ENCODE measurements at places on chromosomes 7 and 10. TPM values are rescaled to one million over a fixed set of nuclear protein-coding genes. Genes with fewer than 3 reads are reported as not detected.

DNA sequence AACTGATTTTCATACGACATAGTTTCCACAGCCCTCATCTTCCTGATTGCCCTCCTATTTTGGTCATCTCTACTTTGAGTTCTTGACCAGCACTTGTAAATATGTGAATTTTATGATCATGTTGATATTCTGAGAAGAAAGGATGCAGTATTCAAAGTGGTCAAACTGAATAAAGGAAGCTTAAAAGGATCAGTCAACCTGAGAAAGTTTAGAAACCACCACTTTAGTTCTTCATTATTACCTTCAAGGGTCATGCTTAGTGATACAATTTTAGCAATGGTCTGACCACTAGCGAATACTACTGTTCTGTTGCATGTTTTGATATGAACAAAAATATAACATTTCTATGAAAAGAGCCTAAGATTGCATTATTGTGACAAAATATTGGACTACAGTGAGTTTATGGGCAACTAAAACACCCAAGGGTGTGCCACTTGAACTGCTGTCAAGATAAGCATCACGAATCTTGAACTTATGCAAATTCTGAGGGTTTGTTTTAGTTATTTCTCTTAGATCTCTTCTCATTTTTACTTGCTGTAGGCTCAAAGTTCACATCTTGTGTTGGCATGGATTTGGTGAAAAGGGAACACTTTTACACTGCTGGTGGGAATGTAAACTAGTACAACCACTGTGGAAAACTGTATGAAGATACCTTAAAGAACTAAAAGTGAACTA is 247.7 kb downstream of the IPMK start:
- H3K27me3 ChIP-seq = no peaks in the 10 kb centered on the region
- no peak for DNase-seq
- no peak overlapping the region for H3K27ac ChIP-seq
- H3K36me3 ChIP-seq = no peaks in the 10 kb centered on the region
- H3K4me1 ChIP-seq = no peaks in the 10 kb centered on the region
- H3K4me3 ChIP-seq = no peak overlapping the region

GRCh38 chr10:73529089-73529832 is 33.4 kb upstream of the PPP3CB start:
- H3K4me3 ChIP-seq = no peak overlapping the region
- H3K36me3 ChIP-seq = no peaks in the 10 kb centered on the region
- H3K27me3 ChIP-seq = no peaks in the 10 kb centered on the region
- H3K27ac ChIP-seq = no peak overlapping the region
- peak; percentile 77 for DNase-seq

DNA sequence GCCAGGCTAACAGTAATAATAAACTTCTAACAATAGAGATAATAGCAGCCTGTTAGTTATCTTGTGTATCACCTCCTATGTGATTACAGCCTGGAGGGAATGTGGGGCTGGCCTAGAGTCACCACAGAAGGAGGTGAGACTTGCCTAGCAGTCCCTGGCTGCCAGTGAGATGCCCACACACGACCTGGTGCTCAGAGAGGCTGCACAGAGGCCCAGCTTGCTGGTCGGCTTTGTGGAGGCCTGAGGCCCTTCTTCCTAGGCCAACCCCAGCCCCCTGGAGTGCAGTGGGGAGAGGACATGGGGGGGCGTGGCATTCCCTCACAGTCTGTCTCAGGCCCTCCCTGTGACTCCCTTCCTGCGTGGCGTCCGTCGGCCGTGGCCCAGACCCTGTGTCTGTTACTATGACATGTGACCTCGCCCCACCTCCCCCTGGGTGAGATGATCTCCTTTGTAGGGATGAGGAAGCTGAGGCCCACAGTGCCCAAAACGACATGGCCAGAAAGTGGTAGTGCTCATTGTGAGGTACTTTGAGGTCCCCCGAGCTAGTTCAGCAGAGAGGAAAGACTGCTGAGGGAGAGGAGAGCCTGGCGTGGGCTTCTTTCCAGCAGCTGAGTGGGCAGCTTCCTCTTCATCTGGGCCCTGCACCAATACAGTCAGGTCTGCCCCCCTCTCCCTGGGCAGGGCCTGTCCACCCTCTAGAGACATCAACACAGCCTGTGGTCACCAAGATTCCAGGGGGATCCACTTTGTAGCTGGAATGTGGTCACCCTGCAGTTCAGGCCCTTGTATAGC is 29.7 kb downstream of the UNC5B start:
- no peaks in the 10 kb centered on the region for H3K4me1 ChIP-seq
- no peak overlapping the region for H3K27ac ChIP-seq
- no peaks in the 10 kb centered on the region for H3K27me3 ChIP-seq
- no peak overlapping the region for H3K4me3 ChIP-seq

GRCh38 chr7:137151041-137151689 is 192.4 kb downstream of the PTN start:
- no peaks in the 10 kb centered on the region for H3K4me1 ChIP-seq
- no peaks in the 10 kb centered on the region for H3K36me3 ChIP-seq
- DNase-seq = no peak
- no peak overlapping the region for H3K4me3 ChIP-seq
- H3K27me3 ChIP-seq = no peaks in the 10 kb centered on the region
- H3K27ac ChIP-seq = no peak overlapping the region

DNA sequence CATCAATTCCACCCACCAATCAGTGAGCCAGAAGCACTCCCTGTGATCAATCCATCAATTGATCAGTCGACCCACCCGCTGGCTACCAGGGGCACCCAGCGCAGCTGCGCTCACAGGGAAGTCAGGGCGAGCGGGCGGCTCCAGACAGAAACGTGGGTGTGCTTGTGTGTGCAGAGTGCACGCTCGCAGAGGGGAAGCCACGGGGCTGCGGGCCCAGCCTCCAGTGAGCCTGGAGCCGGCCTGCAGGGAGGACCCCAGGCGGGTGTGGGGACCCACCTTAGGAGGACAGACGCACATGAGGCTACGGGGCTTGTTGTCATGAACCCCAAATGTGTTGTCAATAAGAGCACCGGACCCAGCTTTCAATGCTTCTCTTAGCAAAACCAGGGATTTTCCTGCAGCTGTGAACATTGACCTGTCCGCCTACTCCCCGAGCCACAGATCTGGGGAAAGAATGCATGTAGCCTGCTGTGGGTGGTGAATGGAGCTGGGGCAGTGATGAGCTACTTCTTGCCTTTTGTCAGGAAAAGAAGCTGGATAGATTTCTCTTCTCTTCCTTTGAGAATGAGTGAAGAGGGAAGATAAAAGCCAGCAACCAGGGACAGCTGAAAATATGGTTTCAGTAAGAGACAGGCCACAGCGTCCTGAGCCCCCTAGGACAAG is 497.8 kb downstream of the DNAJB6 start:
- H3K36me3 ChIP-seq = no peaks in the 10 kb centered on the region
- DNase-seq = no peak
- no peak overlapping the region for H3K27ac ChIP-seq

- H3K27me3 ChIP-seq = no peaks in the 10 kb centered on the region
- no peaks in the 10 kb centered on the region for H3K36me3 ChIP-seq
- no peaks in the 10 kb centered on the region for H3K4me1 ChIP-seq
- DNase-seq = no peak
- H3K4me3 ChIP-seq = no peak overlapping the region
- H3K27ac ChIP-seq = no peak overlapping the region
Measured at GRCh38 chr7:140595468-140596092, 45.0 kb downstream of the DENND2A start.

DNA sequence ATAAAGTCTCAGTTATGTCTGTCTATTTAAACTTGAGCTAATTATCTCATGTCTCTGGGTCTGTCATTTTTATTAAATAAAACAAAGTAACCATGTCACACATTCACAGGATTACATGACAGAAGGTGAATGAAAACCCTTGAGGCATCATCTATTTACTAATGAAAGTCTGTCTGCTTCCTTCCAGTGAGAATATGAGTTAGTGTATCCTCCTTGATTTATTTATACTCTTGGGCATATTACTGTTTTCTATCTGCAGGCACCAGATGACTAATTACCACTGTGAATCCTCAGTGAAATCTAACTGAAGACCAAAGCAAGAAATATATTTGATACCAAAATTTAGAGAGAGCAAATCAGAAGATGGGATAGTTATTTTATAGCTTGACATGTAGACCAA is 163.7 kb downstream of the CDC14C start:
- H3K27ac ChIP-seq = no peak overlapping the region
- no peak for DNase-seq
- H3K4me1 ChIP-seq = no peaks in the 10 kb centered on the region

- H3K27me3 ChIP-seq = no peaks in the 10 kb centered on the region
- H3K4me1 ChIP-seq = no peaks in the 10 kb centered on the region
- no peak overlapping the region for H3K27ac ChIP-seq
Measured at GRCh38 chr7:112001091-112001826, 204.9 kb downstream of the DOCK4 start.

DNA sequence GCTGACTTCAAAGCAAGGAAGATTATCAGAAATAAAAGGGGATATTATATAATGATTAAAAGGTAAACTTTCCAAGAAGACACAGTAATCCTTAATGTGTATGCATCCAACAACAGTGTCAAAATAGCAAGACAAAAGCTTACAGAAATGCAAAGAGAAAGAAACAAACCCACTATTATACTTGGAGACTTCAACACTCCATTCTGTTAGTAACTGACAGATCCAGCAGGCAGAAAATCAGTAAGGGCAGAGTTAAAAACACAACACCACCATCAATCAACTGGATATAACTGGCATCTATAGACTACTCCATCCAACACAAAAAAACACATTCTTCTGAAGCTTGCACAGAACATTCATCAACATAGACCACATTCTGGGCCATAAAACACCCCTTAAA is 103.8 kb downstream of the OR13A1 start:
- no peak overlapping the region for H3K27ac ChIP-seq
- no peaks in the 10 kb centered on the region for H3K4me1 ChIP-seq
- H3K36me3 ChIP-seq = no peaks in the 10 kb centered on the region
- no peak overlapping the region for H3K4me3 ChIP-seq

- H3K36me3 ChIP-seq = no peaks in the 10 kb centered on the region
- no peaks in the 10 kb centered on the region for H3K4me1 ChIP-seq
- DNase-seq = no peak
- no peak overlapping the region for H3K27ac ChIP-seq
Measured at GRCh38 chr10:32964270-32964669, 6.2 kb upstream of the ITGB1 start.

DNA sequence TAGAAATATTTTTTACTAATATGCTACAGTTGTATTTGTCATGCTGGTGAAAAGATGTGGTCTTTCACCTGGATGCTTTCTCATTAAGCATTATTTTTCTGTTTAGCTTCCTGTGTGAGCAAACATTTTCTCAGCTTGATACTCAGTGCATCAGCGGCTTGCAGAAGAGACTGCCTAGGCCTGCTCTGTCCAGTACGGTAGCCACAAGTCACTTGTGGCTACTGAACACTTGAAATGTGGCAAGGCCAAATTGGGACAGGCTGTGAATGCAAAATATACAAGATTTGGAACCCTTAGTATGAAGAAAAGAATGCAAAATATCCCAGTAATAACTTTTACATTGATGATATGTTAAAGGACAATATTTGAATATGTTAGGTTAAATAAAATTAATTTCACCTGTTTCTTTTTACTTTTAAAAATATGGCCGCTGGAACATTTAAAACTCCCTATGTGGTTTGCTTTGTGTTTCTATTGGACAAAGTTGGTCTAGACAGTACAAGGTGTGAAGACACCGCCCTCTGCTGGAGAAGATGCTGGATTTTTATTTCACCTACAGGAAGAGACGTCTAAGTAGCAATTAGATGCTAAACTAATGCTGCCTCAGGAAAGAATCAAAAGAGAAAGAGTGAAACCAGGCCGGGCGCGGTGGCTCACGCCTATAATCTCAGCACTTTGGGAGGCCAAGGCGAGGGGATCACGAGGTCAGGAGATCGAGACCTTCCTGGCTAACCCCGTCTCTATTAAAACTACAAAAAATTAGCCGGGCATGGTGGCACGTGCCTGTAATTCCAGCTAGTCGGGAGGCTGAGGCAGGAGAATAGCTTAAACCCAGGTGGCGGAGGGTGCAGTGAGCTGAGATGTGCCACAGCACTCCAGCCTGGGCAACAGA is 5.3 kb downstream of the SRGN start:
- H3K4me3 ChIP-seq = peak overlapping the region; percentile 19
- DNase-seq = peak; percentile 87
- peaks cover 28% of the 10 kb centered on the region for H3K4me1 ChIP-seq

DNA sequence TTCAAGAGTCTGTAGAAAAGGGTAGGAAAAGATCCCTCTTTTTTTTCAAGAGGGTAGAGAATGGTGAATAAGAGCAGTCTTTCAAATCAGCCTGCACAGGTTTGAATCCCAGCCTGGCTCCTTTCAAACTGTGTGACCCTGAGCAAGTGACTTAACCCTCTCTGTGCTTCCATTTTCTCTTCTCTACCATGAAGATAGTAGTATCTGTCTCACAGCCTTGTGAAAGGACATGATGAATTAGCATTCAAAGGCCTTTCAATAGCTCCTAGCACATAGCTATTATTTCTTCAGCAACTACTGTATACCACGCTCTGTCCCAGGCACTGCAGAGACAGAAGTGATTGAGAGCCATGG is 25.4 kb downstream of the LEP start:
- no peak for DNase-seq
- H3K4me3 ChIP-seq = no peak overlapping the region
- no peak overlapping the region for H3K27ac ChIP-seq
- no peaks in the 10 kb centered on the region for H3K36me3 ChIP-seq
- no peaks in the 10 kb centered on the region for H3K4me1 ChIP-seq

GRCh38 chr7:121609208-121609607 is 213.1 kb upstream of the FAM3C start:
- DNase-seq = no peak
- H3K27ac ChIP-seq = no peak overlapping the region

DNA sequence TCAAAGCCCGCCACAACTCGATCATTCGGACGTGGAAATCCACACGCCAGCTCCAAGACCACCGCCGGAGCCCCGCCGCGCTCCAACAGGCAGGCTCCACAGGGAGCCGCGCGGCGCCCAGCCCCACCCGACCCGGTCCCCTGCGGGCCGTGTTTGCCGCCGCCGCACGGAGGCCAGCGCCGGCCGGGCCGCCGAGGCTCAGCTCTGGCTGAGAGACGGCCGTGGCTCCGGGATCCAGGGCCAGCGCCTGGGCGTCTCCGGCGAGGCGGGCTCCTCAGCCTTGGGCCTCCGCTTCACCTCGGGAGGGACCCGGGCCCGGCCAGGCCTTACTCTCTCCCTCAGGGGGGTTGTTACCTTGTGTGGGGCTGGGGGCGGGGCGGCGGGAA is 333 bp downstream of the SMNDC1 start:
- peaks cover 38% of the 10 kb centered on the region for H3K4me1 ChIP-seq
- peaks cover 24% of the 10 kb centered on the region for H3K36me3 ChIP-seq
- peak overlapping the region; percentile 91 for H3K4me3 ChIP-seq
- peak overlapping the region; percentile 89 for H3K27ac ChIP-seq
- no peak for DNase-seq
- H3K27me3 ChIP-seq = no peaks in the 10 kb centered on the region

- no peaks in the 10 kb centered on the region for H3K36me3 ChIP-seq
- H3K4me1 ChIP-seq = peaks cover 18% of the 10 kb centered on the region
- H3K4me3 ChIP-seq = peak overlapping the region; percentile 38
- no peak for DNase-seq
- no peak overlapping the region for H3K27ac ChIP-seq
Measured at GRCh38 chr10:101063050-101063525, 1.3 kb downstream of the KAZALD1 start.

NHLRC2 gene
- 25.9 TPM for total RNA-seq

DLX5 gene
- total RNA-seq = not detected

CLEC2L gene
- total RNA-seq = not detected

IL15RA gene
- total RNA-seq = 4.5 TPM

ANKRD1 gene
- total RNA-seq = not detected

PRLHR gene
- not detected for total RNA-seq

C10orf105 gene
- total RNA-seq = 0.14 TPM

AKR1C4 gene
- total RNA-seq = not detected

IRF5 gene
- 4.6 TPM for total RNA-seq
